ENCODE measurements at places on chromosomes 2 and 18.

GRCh38 chr2:204022550-204022949, 86.0 kb downstream of the ICOS start:
- no peak for DNase-seq

DNA sequence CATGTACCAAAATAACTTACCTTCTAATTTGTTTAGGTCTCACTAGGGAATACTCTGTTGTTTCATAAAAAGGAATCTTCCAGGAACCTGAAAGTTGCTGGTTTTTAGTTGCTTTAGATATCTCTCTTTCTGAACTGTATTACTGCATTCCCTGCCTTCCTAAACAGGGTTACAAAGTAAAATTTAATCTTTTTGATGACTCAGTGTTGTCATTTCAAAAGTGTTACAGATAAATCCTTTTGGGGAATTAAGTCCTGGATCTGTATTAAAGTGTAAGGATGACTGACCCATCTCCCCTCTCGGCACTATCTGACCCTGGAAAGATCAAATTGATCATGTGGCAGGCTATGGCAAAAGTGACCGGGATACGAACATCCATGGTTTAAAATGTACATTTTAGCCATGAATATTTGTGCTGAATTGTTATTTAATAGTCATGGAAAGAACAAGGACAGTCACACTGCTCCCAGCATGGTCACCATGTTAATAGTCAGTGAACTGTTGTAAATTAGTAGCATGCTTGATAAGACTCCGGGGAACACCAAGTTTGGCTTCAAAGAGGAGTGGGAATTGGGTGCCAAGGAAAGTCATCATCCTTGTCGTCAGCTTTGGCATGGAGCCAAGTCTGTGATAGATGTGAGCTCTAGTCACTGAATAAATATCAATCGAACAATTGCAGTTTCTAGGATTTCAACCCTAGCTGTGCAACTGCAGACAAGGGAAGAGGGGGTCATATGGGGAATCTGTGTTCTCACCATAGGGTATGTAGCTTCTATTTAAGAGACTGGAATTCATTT, 4.2 kb downstream of the PLEKHA3 start:
- DNase-seq, result no peak

DNA sequence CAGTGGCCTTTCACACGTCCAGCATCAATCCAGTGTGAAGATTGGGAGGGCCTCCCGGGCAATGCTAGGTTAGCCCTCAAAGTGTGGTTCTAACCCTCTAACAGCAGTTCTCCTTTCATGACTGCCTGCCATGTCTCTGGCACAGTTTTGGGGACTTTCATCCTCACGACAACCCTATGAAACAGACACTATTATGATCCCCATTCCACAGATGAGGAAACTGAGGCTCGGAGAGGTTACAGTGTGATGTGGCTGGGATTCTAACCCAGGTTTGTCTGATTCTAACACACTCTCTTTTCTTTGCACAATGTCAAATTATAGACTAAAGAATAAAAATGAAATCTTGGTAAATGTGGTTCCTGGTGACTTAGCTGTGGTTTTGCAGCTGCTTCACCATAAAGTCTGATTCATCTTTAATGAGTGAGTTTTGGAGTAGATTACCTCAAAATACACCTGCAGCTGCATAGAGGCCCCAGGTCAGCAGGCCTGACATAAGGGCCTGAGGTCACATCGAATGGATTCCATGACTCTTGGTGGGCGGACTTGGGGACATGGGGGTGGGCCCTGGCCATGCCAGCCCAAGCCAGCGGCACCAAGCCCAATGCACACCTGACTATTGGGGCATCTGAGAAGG, 214.4 kb downstream of the GLI2 start:
- DNase-seq, result no peak

DNA sequence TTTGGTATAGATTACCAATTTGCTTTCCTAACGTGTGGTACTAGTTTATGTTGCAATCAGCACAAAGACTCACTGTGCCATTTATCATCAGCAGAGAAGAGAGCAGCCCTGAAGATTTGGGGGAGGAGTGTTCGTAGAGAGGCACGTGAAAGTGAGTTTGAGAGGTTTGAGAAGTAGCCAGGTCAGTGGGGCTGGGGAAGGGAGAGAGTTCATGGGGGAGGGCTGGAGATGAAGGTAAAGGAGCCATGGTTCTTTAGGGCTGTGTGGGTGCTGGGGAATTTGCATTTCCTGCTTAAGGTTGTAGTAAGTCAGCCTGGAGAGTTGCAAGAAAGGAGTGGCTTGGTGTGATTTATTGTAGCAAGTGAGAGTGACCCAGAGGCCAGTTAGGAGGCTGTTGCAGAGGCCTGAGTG, 172.1 kb downstream of the NEDD4L start:
- DNase-seq, result no peak

GRCh38 chr18:56377231-56377630, 261.2 kb downstream of the TXNL1 start:
- DNase-seq, result no peak

GRCh38 chr18:34576622-34577021, 133.5 kb upstream of the DTNA start:
- no peak for DNase-seq

DNA sequence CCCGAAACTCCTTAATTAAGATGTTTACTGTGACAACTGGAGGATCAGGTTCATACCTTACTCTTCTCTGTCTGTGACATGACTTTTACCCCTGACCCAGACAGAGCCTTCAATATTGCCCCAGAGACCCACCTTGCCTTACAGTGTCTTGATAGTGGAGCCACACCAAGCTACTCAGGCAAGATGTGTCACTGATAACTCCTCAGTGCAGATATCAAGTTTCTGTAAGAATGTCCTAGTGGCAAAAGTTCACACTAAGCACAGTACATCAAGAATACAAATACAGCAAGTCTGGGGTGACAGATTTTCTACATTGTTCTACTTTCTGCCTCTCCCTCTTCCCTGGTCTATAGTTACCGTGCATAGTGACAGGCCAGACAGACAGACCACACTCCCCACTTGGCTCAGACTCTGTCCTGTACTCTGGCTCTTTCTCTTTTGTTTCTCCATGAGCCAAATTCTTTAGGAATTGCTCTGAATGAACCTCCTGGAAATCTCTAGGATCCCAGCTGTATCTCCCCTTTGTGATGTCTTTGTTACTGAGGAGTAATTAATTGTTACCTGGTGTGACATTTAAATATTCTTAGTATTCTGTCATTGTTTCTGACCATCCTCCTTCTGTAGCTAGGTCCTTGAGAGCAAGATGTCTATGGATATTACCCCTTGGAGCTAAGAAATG, 24.1 kb upstream of the APOB start:
- no peak for DNase-seq

- DNase-seq, result no peak
Observed at GRCh38 chr2:5691221-5691984, 781 bp upstream of the SOX11 start.

DNA sequence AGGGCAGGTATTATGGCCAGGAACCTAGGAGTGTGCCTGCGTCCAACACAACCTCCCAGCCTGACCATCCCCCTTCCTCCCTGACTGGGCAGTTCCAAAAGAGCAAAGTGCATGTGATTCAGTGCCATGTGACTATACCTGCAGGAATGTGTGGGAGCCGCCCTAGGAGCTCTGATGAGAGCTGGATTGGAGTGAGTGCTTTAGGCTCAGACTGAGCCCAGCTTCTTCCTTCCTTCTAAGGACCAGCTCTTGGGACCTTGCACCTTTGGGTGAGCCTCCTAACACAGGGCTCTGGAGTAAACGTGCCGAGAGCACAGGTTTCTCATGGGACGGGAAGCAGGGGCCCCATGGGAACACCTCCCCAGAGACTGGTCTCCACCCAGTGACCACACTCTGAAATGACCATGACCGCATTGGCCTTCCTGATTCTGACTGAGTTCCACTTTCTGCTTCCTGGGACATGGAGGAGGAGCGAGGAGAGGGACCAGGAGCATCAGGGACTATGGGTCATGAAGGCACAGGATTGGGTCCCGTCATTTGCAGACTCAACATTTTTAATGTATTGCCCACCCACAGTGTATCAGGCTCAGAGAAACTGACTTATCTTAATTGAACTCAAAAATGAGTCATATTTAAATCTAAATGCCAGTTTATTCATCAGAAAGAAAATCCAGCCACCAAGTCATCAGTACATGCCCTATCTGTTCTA, 87.8 kb upstream of the BCL2L11 start:
- DNase-seq, result no peak

- no peak for DNase-seq
Observed at GRCh38 chr2:75208738-75209137, 9.4 kb upstream of the TACR1 start.

DNA sequence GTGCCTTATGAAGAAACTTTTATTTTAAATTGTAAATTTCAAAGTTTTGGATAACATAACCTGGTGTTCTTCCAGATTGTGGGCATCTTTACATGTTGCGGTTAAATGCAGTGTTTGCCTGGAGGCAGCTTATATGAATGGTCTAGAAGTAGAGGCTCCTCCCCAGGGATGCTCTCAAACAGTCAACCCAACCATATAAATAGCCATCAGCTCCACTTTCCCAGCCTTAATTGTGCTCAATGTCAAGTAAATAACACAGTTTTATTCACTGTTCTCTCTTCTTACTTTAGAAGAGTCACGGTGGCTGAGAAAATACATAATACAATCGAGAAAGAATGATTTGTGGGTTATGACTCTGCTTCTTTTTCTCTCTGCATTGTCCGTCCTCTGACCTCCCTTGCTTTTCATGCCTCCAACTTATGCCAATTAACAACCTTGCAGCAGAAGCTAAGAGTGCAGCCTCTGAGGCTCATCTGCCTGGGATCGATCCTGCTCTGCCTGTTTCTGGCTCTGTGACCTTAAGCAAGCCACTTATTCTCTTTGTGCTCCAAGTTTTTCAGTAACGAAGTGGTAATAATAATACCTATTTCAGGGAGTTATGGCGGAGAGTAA, 100.3 kb downstream of the DAW1 start:
- DNase-seq, result no peak

- DNase-seq, result no peak
Observed at GRCh38 chr2:111072220-111072871, 48.4 kb upstream of the BCL2L11 start.

DNA sequence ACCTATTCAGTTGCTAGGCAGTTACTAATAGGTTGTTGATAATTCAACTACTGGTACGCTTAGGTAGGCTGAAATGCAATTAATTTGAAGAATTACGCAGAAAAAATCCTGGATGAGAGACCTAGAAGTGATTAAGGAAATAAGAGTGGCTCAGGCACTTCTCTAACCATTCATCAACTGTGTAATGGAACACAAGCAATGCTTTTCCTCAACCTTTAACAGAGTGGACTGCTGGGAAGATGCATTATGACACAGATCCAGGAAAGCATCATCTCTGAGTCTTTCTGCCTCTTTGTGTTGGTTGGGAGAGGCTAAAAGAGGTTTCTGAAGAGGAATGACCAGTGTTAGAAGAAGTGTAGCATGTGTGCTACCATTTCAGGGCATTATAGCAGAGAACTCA, 992.2 kb downstream of the TSN start:
- DNase-seq, result no peak

- no peak for DNase-seq
Observed at GRCh38 chr18:3281456-3282400, 19.8 kb downstream of the MYL12B start.

GRCh38 chr2:62084801-62085200, 111.1 kb upstream of the B3GNT2 start:
- DNase-seq, result no peak

- no peak for DNase-seq
Observed at GRCh38 chr18:43883886-43884285, 606.6 kb upstream of the SYT4 start.

GRCh38 chr2:169069341-169069740, at the start of gene DHRS9:
Gene DHRS9, plus strand, starts transcription at chr2:169069563. Its CDS starts 12,019 bp downstream, at chr2:169081582.
- DNase-seq, result no peak

DNA sequence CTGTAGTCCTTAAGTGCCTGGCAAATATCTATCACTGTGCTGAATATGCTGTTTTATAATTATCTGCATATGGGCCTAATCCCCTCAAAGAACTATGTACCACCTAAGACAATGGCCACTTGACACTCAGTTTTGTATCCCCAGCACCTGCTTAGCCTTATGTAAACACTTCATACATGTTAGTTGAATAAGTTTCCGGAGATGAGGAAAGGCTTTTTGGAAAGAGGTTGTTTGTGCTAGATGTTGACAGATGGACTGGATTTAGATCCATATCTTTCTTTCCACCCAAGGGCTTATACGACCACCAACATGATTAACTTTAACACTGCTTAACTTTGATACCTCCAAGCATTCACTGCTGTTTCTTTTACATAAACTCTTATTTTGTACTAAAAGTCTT, 63.3 kb downstream of the FAM228A start:
- no peak for DNase-seq

- DNase-seq, result no peak
Observed at GRCh38 chr2:54569745-54570301, 113.7 kb downstream of the SPTBN1 start.

- DNase-seq, result no peak
Observed at GRCh38 chr2:223643309-223643708, 41.1 kb upstream of the SCG2 start.

- DNase-seq, result no peak
Observed at GRCh38 chr2:105788670-105789290, 44.1 kb downstream of the NCK2 start.

DNA sequence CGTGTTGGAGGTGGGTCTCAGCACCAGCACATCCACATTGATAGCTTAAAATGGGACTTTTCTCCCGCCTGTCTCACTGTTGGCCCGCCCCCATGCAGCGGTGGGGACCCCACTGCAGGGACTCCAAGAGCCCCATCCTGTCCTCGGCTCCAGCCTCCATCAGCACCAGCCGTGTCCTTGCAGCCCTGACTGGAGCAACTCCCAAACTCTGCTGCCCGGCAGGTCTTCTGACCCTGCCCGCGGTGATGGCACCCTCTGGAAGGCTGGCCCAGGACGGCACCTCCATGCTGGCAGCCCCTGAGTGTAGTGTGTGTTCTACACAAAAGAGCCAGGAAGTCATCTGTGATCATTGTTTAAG, 41.6 kb upstream of the KCNG2 start:
- no peak for DNase-seq

GRCh38 chr2:240985881-240986786, 12.3 kb upstream of the SNED1 start:
- peak; percentile 9 for DNase-seq

DNA sequence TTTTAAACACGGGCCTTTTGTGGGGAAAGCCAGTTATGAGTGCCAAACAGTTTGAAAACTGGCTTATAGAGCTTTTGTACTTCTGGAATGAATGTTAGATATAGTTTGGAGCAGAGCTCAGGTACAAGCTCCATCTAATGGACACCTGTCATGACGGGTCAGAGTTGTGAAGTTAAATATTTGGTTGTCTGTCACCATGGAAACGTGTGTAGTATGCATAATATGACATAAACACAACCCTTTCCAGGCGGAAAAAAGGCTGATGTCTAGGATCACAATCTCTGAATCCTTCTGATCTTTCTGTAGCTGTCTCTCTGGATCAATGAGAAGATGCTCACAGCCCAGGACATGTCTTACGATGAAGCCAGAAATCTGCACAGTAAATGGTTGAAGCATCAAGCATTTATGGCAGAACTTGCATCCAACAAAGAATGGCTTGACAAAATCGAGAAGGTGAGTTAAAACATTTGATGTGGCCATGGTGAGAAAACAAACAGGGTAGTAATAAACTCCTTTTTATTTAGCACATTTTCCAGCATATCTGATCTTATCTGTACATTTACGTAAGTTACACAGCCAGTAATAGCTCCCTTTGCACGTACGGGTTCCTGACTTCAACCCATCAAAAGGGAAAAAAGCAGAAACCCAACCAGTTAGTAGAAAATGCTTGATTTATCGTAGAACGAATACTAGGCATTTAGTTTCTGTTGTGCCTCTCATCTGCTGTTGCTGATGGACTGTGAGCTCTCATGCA, 80.6 kb upstream of the EML6 start:
- no peak for DNase-seq

- no peak for DNase-seq
Observed at GRCh38 chr2:2870106-2870505, 507.5 kb downstream of the EIPR1 start.

GRCh38 chr2:228646061-228646460, 464.6 kb upstream of the SPHKAP start:
- no peak for DNase-seq
